ENCODE measurements at places on chromosomes 12 and 14.

- DNase-seq, result no peak
Measured at GRCh38 chr12:26991826-26992225, 22.4 kb downstream of the TM7SF3 start.

- DNase-seq, result no peak
Measured at GRCh38 chr12:125356111-125356510, 290.9 kb downstream of the AACS start.

DNA sequence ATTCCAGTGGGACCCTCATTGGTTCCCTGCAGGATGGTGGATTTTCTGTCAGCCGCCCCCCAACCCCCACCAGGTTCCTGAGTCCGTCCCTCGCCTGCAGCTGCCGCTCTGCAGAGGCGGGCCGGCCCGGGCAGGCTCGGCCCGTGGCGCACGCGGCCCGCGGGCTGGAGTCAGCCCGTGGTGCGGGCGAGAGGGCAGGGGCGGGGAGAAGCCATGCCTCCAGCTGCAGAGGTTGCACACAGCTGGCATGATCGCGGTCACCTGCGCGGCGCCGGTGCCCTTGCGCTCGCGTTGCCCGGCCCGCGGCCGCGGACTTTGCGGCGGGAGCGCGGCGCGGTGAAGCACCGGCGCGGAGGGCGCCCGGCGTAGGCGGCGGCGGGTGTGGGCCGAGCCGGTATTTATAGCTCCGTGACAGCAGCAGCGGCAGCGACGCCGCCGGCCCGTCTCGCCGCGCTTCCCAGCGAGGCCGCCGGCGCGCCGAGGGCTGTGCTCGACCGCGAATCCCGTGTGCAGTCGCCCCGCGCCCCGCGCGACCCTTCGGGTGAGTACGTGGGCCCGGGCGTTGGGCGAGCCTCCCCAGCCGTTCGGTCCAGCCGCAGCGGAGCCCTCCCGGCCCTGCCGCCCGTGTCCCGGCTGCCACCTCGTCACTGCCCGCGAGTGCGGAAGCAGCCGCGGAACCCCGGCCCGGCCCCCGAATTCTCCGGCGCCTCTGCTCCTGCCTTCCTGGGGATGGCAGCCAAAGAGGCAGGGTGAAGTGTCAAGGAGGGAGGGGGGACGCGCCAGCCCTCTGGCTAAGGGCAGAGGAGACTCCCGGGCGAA is at the start of gene TMEM117:
Gene TMEM117, plus strand, starts transcription at position 426 of the 819 bp plus-strand sequence.
- DNase-seq, result peak; percentile 69

- no peak for DNase-seq
Measured at GRCh38 chr14:94115631-94116030, 5.1 kb downstream of the IFI27 start.

DNA sequence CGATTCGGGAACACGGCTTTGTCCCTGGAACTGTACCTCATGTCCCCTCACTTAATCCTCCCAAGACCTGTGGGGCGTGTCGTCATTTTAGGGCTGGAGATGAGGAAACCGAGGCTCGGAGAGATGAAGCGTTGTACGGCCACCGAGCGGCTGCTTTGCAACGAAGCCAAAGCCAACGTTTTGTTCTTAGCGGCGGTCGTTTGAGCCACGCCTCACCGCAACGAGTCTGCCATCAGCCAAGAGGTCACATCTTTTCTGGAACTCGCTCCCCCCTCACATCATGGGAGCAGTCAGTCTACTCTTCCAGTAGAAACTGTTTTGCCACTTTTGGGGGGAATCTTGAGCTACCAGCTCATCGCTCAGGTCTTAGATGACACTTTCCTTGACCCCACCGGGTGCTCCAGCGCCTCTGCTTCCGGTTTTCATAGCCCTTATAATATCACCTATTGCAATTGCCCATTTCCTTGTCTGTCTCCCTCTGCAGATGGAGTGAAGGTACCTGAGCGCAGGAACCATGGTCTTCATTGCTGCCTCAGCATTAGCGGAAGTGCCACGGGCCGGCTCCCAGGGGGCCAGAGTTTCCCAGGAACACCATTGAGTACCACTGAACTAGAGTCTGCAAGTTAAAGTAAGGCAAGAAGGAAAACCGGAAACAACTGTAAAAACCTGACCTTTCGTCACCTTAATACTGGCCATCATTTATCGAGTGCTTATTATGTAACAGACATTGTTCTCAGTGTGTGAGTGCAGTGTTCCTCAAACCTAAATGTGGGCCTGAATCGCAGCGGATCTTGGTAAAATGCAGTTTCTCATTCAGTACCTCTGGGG is 19.6 kb downstream of the NINJ2 start:
- no peak for DNase-seq

DNA sequence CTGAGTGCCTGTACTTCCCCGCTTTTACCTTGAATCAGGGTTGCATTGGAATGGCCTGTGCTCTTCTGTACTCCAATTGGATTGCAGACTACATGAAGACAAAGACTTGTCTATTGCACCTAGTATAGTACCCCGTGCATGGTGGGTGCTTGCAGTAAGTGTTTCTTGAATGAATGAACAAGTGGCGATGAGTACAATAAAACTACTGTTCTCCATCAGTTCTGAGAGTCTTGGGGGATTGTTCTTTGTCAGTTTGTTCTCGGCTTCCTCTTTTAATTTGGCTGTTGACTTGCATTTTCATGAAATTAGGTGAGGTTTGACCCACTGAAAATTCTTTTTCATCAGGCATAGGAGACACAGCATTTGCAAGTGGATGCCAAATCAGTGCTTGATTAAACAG is 34.1 kb downstream of the ERH start:
- DNase-seq, result no peak
